ENCODE measurements at places on chromosomes 6 and 20.

- DNase-seq: no peak
Observed at GRCh38 chr6:129795261-129795660, 65.9 kb downstream of the TMEM244 start.

- DNase-seq: peak; percentile 80
Observed at GRCh38 chr6:25312034-25312620, 33.0 kb downstream of the CARMIL1 start.

DNA sequence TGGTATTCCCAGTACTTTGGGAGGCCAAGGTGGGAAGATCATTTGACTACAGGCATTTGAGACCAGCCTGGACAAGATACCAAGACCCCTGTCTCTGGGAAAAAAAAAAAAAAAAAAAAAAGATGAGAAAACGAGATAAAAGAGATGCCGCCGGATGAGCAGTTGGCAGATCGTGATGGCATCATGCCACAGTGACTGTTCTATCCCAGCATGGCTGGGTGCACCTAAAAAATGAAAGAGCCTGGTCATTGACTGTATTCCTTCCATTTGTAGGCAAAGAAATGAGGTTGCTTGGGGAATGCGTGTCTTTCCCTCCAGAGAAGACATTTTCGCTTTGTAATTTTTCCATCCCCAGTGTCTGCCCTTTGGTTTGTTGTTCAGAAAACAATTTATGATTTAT lies 12.9 kb downstream of the AKAP12 start:
- no peak for DNase-seq

- DNase-seq: no peak
Observed at GRCh38 chr6:151610326-151610725, 116.5 kb downstream of the CCDC170 start.

GRCh38 chr20:61608275-61609085 lies 356.4 kb downstream of the CDH4 start:
- DNase-seq: no peak

DNA sequence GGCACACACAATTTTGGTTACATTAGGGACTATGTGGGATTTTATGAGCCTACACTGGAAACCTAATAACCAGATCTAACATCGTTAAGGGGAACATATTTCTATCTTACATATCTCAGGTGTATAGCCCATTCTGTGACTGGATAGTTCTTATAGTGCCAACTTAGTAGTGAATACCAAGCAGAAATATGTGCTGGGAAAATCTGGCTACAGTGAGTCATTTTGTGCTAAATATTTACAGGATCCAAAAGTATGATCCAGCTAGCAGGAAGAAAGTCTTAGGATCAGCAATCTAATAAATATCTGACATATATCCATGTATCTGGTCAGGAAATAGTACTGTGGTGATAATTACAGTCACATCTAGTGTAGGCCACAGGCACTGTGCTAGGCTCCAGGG lies 94.6 kb upstream of the INSM1 start:
- DNase-seq: no peak

DNA sequence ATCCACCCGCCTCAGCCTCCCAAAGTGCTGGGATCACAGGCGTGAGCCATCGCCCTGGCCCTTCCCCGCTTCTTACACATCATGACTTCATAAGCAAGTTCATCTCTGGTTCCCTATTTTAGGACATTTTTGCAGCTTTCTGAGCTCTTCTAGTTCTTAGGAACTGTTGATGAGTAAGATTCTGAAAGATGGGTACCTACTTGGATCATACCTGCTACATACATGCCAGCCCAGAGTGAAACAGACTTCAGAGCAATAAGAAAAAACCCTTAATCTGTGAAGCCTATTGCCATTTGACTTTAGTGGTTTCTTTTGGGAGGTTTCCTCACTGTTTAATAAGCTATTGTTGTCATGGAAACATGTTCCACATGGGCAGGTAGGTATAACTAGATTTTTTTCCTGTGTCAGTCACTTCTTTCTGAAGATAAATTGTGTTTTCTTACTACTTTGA lies 27.9 kb upstream of the TMEM217 start:
- no peak for DNase-seq

- no peak for DNase-seq
Observed at GRCh38 chr6:159887146-159887545, 3.6 kb upstream of the MAS1 start.

DNA sequence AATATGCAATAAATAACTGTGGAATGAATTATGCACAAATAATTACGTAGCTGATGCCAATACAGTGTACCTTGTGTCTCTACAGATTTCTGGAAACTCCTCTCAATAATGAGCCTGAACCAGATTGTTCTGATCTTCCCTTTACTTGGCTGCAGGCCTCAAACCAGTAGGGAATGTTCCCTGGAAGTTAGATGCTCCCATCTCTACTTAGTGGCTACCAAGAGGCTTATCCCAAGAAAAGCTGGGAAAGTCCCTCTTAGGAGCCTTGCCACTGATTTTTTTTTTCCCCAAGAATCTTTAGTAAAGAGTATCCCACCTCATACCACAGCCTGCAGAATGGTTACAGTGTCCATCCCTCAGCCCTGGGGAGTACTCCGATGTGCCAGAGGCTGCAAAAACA lies 702.1 kb downstream of the RFPL4B start:
- no peak for DNase-seq

DNA sequence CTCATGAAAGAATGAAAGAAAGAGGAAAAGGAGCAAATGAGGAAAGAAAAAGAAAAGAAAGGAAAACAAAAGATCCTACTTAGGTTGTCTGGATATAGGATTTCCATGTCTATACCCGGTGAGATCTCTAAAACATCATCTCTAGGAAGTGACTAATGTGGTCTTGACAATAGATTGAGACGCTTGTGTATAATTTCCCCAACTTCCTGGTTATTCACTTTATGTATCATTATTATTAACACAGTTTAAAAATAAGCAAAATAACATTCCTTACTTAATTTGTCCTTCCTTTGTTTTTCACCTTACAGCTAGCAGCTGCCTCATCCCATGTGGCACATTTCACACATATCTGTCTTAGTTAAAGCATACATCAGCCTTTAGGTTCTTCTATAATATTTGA lies 27.0 kb downstream of the LAMA4 start:
- DNase-seq: peak; percentile 66

DNA sequence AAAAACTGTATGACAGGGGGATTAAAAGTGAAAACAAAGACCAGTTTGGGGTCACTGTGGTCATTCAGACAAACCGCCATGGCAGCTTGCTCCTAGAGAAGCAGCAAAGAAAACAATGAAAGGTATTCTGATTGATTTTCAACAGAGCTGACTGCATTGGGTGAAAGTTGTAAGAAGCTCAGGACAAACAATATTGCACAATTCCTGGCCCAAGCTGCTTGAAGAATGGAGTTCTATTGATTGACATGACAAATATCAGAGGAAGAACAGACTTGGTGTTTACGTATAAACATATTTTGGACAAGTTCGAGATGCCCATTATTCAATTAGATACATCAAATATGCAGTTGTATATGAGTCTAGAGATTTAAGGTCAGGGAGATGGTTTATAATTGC lies 62.0 kb downstream of the TRIM38 start:
- no peak for DNase-seq

GRCh38 chr6:30207619-30208295 lies 5.4 kb downstream of the TRIM26 start:
- DNase-seq: no peak

GRCh38 chr20:6636209-6637159 lies 131.0 kb upstream of the BMP2 start:
- DNase-seq: peak; percentile 68
